ENCODE measurements at places on chromosomes 16 and 17.
A peak's percentile ranks its signal among the peaks of the same experiment; 100 is the strongest.

- no peak for DNase-seq
Measured at GRCh38 chr16:84503751-84504395, 586 bp downstream of the MEAK7 start.

GRCh38 chr16:76386784-76387183, 109.6 kb downstream of the CNTNAP4 start:
- no peak for DNase-seq

GRCh38 chr17:74043976-74044375, 159.5 kb upstream of the RPL38 start:
- DNase-seq: no peak

DNA sequence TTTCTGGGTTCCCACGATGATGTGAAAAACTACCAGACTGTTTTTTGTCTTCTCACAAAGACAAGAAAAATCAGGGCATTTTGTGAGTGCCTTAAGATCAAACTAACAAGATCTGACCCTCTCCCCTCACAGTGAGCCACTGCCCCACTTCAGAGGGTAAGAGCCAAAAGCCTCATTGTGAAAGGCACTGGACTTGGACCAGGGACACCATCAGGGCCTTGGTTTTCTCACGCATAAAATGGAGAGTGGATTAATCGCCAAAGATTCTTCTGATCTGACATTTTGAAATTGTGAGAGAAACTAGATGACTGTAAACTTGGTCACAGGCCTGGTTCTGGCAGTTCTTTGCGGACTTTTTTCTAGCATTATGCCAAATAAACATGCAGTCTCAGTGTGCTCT, 21.0 kb upstream of the ENDOV start:
- DNase-seq: no peak

DNA sequence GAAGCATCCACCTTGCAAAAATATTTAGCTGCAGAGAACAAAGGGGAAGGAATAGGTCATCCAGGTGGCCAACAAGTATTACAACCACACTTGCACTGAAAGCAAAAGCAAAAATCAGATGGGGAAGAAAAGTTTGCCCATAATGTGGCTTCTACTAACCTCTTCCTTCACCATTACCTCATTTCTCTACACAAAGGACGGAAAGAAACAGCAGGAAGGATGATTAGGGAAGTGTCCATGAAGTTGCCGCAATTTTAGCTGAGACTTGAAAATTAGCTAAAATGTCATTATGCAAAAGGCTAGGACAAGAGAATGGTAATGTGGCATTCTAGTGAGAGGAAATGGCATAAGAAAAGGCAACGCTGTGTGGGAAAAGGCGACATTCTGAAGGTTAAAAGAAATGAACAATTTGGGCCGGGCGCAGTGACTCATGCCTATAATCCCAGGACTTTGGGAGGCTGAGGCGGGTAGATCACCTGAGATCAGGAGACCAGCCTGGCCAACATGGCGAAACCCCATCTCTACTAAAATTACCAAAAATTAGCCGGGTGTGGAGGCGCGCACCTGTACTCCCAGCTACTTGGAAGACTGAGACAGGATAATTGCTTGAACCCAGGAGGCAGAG, 13.7 kb downstream of the KANSL1 start:
- DNase-seq: peak; percentile 81

GRCh38 chr17:78289802-78290363, 58.5 kb downstream of the TMEM235 start:
- peak; percentile 84 for DNase-seq

GRCh38 chr16:58195771-58196170, 2.1 kb downstream of the CSNK2A2 start:
- DNase-seq: no peak

GRCh38 chr16:65196420-65197075, 74.7 kb upstream of the CDH11 start:
- no peak for DNase-seq

GRCh38 chr16:72001180-72001874, 1.1 kb upstream of the PKD1L3 start:
- no peak for DNase-seq

DNA sequence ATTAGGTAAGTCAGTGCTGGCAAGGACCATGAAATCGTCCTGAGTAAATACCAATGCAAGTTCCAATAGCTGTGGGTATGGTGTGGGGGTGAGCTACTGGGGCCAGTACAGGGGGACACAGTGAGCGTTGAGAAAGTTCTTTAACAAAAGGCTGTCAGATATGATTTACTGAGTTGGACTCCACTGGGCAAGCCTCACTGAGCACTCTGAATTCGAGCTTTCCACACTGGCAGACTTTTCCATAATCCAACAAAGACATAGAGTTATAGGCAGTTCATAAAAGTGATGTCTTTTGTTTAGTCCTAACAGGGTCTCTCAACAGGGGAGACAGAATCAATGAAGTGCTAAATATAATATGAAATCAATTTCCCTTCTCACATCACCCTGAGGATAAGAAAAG, 489.0 kb downstream of the KCNJ2 start:
- no peak for DNase-seq

GRCh38 chr16:4700380-4700996, 7.1 kb downstream of the NUDT16L1 start:
- no peak for DNase-seq

DNA sequence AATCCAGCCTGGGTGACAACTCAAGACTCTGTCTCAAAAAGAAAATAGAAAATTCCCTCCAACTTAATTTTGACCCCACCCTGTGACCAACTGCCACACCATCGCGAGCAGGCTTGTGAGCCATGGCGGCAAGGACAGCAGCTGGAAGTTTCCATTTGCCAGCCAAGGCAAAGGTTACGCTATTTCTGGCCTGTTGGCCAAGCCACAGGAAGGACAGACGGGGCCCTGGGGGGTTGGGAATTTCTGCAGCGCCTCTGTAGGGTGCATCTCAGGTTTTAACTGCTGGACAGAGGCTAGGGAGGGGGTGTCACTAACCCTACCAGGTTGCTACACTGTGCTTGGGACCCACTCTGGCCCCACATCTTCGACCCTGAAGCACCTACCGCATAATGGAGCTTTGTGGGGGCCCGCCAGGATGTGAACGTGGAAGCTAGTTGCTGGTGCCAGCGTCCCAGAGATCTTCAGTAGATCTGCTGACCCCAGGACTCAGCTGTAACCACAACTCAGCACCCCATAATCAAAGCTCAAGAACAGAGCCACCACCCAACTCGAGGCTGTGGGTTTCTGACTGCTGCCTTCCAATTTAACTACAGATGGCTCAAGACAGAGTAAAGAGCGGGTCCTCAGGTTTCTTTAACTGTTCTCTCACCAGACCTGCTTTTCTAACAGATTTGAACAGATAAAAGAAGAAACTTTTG, 10.9 kb downstream of the KIFC3 start:
- DNase-seq: no peak

- no peak for DNase-seq
Measured at GRCh38 chr16:85134789-85135142, 22.5 kb upstream of the CIBAR2 start.

GRCh38 chr16:30534368-30535105, at the start of gene ZNF747:
Gene ZNF747 (minus strand): TSS chr16:30534858. CDS start chr16:30534679, 179 bp downstream.
- peak; percentile 87 for DNase-seq

DNA sequence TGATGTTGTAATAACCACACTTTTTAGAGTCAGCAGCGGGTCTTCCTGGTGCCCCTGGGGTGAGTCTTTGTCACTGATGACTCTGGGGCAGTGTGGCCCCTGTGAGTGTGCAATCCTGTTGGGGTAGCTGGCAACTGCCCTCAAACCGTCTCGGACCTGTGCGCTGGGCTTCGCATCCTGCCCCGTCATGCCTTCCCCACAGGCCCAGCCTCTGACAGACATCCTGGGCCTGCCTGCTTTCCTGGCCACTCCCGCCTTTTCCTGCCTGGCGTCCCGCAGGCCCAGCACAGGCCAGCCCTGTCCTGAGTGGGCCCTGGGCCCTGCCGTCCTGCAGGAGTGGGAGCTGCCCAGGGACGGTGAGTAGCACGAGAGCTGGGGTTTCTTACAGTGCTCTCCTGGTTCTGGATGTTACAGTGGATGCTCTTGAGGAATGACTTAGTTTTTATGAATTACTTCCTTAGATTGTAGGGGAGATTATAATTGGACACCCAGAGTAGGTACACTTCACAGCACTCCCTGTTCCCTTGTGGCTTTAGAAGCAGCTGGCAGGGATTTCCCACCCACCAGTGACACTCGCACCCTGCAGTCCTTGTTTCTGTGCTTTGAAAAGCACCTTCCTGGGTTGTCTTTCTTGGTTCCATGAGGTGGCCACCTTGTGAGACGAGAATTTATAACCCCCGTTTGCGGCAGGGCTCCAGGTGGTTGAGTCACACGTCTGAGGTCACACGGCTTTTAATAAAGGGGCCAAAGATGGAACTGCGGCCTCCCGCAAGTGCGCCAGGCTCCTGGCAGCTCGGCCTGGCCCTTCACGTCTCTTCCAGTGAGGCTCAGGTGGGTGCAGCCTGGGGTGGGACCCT, 50.0 kb upstream of the CAPN15 start:
- no peak for DNase-seq

- peak; percentile 95 for DNase-seq
Measured at GRCh38 chr17:58335779-58336455, 7.3 kb upstream of the TSPOAP1 start.

DNA sequence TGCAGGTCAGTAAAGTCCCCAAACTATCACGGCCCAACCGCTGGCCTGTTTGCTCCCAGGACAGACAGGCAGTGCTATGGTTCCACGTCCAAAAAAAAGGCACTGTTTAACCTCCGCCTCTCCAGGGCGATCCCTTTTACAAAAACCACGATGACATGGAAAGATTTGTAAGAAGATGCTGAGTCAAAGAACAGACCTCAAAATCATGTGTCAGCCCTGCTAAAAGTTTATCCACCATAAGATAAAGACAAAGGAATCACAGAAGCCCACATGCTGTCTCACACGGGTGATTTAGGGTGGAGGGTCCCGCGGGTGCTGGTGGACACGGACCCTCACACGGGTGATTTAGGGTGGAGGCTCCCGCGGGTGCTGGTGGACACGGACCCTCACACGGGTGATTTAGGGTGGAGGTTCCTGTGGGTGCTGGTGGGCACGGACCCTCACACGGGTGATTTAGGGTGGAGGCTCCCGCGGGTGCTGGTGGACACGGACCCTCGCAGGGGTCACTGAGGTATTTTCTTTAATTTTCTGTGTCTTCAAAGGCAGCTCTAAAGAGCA, 117.2 kb upstream of the METRNL start:
- no peak for DNase-seq

GRCh38 chr17:80970044-80970761, 21.4 kb upstream of the CHMP6 start:
- DNase-seq: peak; percentile 37

- DNase-seq: no peak
Measured at GRCh38 chr17:28325211-28325610, 6.2 kb downstream of the TMEM97 start.

DNA sequence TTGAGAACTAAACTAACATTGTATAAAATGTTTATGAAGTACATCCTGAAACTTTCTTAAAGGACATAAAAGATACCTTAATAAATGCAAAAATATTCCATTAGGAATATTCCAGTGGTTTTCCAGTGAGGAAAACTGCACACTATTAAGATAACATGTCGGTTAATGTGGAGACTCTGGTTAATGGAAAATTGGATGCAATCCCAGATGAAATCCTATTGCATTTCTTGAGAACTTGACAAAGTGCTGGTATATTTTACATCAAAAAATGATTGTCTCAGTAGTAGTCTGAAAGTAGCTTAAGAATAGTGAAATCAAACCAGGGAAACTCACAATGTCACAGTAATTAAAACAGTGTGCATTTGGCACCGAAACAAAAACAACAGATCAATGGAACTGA, 202.5 kb upstream of the MON1B start:
- DNase-seq: no peak

GRCh38 chr17:2068031-2068518, 13.2 kb downstream of the HIC1 start:
- no peak for DNase-seq

DNA sequence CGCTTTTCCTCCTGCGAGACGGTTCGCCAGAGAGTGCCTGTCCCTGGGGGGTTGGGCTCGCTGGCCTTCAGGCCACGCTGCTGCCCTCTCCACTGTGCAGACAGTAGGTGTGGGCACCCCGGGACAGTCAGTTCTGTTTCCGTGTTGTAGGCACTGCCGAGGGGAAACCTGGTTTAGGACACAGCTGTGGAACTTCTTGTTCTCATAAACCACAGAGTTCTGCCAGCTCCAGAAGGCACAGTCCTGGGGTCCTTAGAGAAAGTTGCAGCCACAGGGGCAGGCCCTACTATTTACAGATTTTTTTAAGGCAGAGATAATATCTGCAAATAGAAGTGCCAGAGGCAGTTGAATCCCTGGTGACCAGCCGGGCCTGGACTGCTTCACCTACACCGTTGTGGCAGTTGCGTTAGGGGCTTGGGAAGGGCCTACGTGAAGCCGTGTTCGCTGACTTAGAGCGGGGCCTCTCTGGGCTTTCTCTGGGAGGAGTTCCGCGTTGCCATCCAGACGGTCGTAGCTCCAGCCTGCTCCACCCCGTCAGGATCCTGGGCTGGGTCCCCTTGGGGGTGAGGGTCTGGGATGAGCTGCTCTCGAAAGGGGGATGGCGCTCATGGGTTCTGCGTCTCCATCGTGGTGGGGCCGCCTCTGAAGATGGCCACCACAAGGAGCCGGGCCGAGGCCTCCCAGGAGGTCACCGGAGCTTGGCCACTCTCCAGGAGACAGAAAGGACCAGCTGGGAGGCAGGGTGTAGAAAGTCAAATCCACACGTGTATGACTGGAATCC, 126.3 kb downstream of the BANP start:
- DNase-seq: no peak

- no peak for DNase-seq
Measured at GRCh38 chr16:24139282-24139681, 116.9 kb upstream of the CACNG3 start.

DNA sequence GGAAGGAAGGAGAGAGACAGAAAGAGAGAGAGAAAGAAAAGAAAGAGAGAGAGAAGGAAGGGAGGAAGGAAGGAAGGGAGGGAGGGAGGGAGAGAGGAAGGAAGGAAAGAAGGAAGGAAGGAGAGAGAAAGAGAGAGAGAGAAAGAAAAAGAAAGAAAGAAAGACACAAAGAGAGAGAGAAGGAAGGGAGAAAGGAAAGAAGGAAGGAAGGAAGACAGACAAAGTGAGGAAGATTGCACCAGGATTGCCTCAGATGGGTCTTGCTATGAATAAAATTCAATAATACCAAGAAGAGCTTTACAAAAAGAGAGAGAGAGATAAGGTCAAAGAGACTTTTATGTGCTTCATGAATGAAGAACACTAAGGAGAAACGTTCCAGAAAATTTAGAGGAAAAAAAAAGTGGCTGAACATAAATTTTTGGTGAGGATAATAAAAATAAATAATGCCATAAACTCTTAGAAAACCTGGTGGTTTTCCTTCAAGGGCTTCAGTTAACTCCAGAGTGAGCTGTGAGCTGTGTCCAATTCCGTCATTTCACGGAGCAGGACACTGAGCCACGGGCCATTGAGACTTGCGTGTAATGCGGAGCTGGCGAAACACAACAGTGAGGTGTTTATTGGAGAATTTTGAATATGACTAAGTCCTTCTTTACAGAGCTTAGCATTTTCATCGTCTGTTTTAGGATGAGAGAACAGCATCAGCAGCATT, 72.7 kb upstream of the TNRC6C start:
- no peak for DNase-seq

GRCh38 chr16:70438585-70438968, 323 bp downstream of the ST3GAL2 start:
- DNase-seq: no peak
